ENCODE measurements at places on chromosomes 2 and 18. TPM values are rescaled to one million over a fixed set of nuclear protein-coding genes. Genes with fewer than 3 reads are reported as not detected.

- DNase-seq: no peak
Observed at GRCh38 chr2:237184192-237184918, 98.7 kb downstream of the COPS8 start.

- no peak for DNase-seq
Observed at GRCh38 chr2:142742371-142743214, 134.9 kb upstream of the KYNU start.

Gene DPP4
- 106 TPM for polyA plus RNA-seq

Gene RANBP2
- polyA plus RNA-seq: 60.9 TPM

DNA sequence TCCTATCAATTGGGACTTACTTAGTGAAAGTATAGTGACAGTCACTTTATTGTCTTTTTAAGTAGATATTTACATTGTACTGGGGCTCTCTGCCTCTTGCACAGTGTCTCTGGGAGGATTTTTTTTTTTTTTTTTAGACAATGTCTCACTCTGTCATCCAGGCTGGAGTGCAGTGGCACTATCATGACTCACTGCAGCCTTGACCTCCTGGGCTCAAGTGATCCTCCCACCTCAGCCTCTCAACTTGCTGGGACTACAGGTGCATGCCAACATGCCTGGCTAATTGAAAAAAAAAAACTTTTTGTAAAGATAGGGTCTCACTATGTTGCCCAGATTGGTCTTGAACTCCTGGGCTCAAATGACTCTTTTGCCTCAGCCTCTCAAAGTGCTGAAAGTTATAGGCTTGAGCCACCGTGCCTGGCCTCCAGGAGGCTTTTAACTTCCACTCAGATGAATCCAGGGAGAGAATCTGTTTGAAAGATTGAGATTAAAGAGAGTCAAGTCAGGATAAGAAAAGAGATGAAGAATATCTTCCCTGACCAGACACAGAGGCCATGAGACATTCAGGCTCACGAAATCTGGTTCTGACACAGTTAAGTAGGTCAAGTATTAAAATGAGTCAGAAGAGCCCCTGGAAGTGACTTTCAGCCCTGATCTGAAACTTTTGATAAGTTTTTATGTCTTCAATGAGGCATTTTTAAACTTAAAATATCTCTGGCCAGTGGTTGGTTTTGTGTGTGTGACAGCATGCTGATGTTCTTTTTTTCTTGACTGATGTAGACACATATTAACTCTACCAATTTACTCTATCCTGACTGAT lies 18.3 kb downstream of the ARHGEF33 start:
- no peak for DNase-seq
